Activated CD4-positive, alpha-beta memory T cell treated with anti-CD3 and anti-CD28 coated beads, Interleukin-2, amount 10 ng/mL, durations not matched to agents 7 days and 5 days (primary cell): ENCODE measurements at places on chromosomes 4 and X.

DNA sequence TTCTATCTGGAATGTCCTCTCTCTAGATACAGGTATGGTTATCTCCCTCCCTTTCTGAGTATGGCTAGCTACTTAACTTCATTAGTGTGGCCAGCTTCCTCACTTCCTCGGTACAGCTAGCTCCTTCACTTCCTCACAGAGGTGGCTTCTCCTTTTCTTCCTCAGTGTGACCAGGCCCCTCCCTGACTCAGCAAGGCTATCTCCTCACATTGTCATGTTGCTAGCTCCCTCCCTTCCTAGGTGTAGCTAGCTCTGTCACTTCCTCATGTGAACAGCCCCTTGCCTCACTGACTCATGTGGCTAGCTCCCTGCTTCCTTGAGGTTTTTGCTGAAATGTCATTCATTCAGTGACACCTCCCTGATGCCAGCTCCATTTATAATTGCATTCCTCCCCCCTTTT lies 67.3 kb upstream of the DDIT4L start:
- DNase-seq: no peak

- no peak for DNase-seq
These were observed 72.2 kb upstream of the STOX2 start for GRCh38 chr4:183832776-183833450.

DNA sequence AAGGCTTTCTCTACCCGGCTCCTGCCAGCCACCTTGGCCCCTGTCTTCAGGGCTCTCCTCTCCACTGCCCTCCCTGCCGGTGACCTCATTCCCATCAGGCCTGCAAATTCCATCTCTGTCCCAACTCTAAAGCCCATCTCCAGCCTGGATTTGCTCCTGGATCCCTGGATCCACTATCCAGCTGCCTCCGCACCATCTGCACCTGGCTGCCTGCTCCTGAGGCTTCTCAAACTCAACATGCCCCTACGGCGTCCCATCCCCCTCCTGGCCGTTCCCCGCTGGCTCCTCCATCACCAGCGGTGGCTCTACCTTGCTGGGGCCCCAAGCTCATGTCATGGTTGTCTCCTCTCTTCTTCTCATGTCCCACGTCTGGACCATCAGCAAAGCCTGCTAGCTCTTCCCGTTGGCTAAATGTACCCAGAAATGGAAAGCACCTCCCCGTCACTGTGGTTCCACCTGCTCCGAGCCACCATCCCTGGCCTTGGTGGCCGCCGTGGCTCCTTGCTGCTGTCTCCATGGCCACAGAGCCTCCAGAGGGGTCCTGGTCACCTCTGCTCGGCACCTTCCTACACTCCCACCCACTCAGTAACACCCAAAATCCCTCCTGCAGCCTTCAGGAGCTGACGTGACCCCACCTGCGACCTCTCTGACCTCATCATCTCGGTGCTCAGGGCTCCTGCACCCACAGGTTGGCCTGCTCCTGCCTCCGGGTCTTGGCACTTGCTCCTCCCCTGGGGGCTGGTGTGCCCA lies 58.5 kb downstream of the ADRA2C start:
- DNase-seq: no peak

GRCh38 chrX:114272096-114272686 lies 311.7 kb upstream of the HTR2C start:
- DNase-seq: no peak

GRCh38 chrX:16946361-16946964 lies at the start of gene REPS2:
Gene REPS2 (plus strand): TSS chrX:16946658. CDS start chrX:16946862, 204 bp downstream.
- DNase-seq: peak; percentile 71

DNA sequence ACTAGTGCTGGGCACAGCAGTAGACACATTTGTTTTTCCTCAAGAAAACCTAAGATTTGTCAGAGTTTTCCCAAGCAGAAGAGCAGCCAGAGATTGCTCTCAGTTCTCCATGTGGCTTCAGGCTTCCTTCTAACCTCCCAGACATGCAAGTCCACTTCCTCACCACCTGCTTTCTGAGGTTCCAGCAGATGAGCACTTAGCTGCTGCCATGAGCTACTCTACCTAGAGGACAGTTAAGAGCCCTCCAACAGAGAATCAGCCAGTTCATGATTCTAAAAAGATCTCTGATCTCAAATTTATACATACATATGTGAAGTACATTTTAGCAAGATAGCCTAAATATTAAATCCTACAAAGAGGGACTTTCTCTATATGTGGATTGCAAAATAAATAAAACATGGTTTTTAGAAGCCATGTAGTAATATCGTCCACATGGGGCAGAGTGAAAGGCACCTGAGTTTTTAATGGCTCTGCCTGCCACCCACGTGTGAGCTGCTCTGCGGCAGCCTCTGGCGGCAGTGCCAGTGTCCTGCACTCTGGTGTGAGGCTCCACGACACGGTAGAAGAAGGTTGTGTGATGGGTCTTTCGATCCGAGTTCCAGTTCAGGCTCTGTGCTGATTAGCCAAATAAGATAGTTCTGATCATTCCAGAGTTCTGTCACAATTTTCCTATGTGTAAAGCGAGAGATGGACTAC lies 10.3 kb downstream of the CYP4V2 start:
- peak; percentile 77 for DNase-seq

DNA sequence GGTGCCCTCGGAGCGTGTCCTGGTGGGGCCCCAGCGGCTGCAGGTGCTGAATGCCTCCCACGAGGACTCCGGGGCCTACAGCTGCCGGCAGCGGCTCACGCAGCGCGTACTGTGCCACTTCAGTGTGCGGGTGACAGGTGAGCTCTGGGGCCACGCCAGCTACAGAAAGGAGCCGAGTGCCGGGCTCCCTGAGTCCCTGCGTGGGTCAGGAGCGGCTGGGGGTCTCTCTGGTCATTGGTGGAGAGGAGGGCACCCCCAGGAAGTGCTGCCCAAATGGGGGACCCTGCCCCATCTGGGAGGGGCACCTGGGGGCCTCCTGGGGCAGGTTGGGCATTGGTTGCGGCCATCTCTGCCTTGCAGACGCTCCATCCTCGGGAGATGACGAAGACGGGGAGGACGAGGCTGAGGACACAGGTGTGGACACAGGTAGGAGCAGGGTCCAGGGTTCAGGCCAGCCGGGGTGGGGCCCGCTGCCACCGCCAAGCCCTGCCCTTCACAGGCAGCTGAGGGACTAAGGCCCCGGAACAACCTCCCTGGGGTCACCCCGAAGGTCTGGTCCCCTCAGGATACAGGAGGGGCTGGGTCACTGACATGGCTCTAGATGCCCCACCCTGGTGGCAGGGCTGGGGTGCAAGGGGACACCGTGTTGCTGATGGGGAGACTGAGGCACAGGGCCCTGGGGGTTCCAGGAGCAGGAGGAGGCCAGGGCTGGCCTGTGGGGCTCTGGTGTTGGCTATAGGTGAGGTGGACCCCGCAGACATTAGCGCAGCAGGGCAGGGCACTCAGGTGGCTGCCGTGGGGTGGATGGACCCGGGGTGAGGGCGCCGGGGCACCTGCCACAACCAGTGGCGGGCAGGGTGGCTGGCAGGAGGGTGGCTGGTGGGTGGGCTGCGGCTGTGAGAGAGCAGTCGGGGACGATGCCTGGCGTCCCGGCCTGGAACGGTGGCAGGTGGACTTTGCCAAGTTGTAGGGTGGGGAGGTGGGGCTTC lies 6.6 kb downstream of the FGFR3 start:
- no peak for DNase-seq

GRCh38 chrX:54920610-54921426 lies at the start of gene TRO:
Gene TRO (plus strand): TSS chrX:54920824. CDS start chrX:54922247, 1,423 bp downstream.
- DNase-seq: no peak

DNA sequence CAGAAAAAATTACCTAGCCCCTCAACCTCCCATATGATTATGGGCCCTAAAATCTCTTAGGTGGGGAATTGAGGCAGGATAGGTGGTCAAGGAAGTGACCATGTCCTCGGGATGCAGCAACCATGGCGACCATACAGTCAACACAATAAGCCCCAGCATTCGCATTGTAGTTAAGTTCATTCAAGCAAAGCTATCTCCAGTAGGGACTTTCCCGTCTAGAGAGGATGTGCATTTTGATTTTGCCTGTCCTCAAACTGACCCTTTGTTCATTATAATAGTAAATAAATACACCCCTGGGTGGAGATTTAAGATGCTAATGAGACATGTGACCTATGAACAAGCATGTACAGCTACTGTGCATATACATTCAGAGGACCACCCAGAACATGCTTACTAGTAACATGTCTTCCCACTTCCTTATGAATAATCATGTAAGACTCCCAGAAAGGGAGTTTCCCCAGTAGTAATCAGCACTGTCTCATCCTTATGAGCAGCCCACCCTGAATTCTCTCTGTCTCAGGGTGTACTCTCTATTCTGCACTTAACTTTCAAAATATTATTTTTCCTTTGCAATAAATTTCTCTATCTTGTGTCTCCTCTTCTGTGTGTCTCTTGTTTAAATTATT lies 74.3 kb downstream of the NUDT11 start:
- DNase-seq: no peak

DNA sequence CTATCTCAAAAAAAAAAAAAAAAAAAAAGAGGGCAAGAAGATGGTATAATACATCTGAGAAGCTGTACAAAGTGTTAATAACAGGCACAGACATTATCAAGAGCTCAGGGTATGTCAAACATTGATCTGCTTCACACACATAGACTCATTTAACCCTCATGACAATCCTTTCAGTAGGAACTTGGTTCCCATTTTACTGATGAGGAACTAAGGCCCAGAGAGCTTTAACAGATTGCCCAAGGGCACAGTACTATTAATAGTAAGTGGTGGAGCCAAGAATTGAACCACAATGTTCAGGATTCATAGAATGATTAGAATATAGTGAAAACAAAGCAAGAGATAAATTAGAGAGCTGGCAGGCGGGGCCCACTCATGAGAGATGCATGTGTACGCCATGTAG lies 154.4 kb downstream of the EFHC2 start:
- DNase-seq: no peak

DNA sequence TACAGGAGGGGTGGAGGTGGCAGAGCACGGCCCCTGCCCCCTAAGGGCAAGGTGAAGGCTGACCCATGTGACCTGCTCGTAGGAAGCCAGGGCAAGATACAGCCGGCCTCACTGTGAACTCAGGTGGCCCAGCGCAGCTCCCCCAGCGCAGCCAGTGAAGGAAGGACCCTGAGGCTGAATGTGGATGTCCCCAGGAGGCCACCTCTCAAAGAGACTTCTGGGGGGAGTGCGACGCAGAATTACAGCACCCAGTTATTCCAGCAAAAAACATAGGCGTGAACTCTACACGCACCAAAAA lies 52.6 kb downstream of the ZFYVE28 start:
- DNase-seq: no peak

DNA sequence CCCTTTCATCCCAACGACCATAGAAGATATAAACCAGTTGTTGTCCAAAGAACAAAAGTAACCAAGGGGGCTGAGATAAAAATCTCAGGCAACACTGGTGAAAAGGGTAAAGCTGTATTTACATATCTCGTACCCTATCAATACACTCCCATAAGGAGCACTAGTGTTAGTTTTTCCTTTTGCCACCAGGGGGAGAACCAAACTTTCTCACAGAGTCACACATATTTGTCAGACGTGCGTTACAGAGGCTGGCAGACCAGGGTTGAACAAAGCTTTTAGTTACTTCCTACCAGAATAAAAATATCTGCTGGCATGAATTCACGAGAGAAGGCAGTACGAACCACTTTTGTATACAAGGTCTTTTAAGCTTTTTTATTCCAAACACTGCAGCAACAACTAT lies 88.3 kb downstream of the AMELX start:
- DNase-seq: no peak

DNA sequence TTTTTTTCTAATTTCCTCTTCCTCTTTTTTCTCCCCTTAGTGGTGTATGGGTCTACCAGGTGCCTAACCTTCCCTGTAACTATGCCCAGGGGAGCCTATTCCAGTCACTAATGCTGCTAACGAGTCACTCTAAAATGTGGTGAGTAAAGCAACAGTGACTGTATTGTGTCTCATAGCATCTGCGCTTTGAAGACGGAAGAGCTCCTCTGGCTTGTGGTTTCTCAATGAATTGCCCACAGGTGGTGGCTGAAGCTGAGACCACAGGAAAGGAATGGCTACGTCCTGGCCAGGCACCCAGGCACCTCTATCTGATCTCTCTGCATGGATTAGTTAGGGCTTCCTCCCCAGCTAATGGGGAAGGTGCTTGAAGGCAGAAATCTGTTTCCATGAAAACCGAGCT lies 763.5 kb upstream of the FRG1 start:
- DNase-seq: no peak

DNA sequence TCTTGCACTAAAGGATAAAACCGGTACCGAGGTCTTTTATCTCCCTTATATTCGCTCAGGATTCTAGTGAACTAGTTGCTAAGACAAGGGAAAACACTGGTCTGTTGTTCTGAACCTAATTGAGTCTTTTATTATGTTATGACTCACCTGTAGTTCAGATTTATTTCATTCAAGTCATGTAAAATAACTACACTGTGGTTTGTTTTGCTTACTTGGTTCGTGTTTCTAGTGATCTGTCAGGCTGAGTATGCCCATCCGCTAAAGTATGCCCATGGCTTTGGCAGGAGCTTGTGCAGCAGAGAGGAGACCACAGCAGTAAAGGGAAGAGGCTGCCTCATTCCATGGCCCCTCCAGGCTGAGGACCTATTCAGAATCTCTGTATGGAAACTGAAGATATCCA lies 126.1 kb downstream of the AFF1 start:
- no peak for DNase-seq

DNA sequence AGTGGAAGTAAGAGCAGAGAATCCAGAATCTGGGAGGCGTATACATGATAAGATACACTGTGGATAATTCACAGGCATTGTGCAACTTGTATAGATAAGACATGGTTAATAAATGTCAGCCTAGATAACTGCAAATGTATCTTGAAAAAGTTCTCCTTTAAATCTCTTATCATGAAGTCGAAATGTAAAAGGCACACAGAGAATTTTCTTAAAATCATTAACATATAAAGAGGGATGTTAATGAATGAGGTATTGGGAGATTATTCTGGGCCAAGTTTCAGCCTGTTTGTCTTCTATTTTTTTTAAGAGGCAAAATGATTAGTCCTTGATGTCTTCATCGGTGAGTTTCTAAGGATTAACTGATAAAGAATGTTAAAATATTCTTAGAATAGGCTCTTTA lies 835 bp downstream of the TDO2 start:
- DNase-seq: no peak

DNA sequence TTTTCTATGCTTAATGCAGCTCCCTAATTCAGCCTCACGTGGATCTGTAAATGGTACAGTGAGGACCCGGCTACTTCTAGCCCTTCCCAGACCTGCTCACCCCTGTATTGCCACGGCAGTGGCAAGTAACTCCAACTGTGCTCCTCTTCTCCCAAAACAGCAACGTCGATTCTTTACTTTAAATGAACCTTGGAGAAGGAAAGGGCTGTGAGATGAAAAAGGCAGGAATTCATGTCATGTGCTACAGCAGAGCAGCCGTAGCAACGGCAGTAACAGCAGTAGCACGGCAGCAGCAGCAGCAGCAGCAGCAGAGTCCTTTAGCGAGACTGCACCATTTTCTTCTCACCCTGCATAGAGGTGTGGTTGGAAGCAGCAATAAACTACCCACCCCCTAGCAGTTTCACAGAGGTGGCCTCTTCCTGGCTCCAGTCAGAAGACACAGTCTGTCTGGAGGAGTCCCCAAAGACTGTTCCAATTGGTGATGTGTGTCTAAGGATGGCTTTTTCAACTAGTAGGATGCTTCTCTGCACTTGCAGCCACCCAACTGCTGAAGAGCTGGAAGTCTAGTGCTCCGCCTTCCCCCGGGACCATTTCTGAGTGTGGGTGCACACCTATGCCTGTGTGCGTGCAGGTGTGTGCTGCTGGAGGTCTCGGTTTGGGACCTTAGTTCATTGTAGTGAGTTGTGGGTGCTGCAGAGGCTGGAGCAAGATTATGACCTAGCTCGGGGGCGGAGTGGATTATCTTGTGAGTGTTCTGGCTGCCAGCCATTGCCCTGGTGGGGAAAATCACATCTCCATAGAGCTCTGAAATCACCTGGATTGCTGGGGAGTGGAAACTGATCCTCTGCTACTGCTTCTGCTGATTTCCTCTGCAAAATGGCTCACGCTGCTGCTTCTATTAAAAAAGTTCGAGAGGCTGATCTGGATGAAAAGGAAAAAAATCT lies 67.2 kb downstream of the ANK2 start:
- no peak for DNase-seq
